ENCODE measurements at places on chromosomes 1 and 21. TPM values are rescaled to one million over a fixed set of nuclear protein-coding genes. Genes with fewer than 3 reads are reported as not detected.

DNA sequence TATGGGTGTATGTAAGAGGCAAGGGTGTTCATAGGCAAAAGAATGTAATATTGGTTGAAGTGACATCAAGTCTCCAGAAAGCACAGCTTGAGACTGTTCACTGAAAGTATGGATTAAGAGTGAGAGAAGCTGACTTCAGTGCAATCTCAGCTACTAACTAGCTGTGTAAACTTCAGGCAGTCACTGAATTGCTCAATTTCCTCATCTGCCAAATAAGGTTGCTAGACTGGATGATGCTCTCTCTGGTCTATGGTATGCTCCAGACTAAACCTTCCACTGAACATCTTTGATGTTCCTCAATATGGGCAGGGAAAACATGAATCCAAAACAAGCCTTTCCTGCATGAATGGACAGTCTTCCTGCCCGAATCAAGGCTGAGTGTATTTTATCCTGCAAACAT, 111.8 kb upstream of the USH2A start:
- DNase-seq, result no peak

DNA sequence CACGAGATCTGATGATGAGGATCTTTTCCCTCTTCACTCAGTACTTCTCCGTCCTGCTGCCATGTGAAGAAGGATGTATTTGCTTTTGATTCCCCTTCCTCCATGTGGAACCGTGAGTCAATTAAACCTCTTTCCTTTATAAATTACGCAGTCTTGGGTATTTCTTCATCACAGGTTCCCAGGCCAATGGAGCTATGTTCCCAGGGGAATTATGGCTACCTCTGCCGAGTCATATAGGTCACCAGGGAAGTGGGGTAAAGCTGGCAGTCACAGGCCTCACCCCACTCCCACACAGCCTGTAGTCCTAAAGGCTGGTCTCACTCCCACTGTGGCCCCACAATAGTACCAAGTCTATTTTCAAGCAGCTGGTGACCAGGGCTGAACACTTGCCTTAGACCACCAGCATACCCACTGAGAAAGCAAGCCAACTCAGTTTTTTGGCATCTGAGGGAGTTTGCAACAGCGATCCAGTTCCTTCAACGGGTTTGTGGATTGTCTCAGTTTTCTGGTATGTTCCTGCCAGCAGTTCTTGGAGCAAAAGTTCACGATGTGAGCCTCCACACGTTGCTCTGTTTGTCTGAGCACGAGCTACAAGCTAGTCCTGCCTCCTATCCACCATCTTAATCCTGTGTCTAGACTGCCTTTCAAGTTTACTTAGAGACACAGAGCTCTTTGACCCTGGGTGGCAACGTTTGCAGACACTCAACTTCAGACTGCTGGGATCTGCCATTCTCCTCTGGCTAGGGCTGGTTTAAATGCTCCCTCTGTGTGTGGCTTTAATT, 104.5 kb downstream of the CENPF start:
- no peak for DNase-seq

The PTCH2 gene
- 1.0 TPM for total RNA-seq

DNA sequence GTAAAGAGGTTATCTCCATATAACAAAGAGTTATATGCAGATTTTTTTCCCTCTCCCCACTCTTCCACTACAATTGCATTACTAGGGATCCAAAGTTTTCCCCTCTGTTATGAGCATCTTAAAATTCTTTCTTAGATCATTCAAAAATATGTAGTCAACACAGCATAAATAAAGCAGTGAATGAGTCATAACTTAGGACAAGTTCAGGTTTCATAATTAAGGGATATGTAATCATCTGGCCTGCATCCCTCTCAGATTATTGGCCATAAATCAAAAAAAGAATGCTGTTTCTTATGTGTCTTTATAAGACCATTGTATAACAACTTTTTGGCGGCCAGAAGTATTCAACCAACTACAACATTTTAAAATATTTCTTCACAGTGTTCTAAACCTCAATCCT, 1526.1 kb downstream of the KCNT2 start:
- no peak for DNase-seq

GRCh38 chr1:15330028-15330427, 79.7 kb upstream of the EFHD2 start:
- no peak for DNase-seq

DNA sequence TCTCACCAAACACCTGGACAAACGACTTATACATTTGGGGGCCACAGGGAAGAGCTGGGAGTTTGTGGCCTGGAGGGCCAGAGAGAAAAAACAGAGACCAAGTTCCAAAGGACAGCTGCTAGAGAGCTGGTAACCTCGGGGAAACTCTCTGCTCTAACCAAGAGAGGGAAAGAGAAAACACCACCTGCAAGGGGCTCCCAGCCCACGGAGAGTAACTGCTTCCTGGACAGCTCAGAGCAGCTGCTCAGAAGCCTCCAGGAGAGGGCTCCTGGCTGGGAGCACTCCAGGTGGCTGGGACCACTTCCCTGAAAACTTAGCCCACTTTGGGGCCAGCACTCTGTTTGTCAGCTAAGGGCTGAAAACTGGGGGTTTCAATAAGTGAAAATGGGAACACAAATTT, 154.8 kb upstream of the GRIK3 start:
- peak; percentile 43 for DNase-seq

DNA sequence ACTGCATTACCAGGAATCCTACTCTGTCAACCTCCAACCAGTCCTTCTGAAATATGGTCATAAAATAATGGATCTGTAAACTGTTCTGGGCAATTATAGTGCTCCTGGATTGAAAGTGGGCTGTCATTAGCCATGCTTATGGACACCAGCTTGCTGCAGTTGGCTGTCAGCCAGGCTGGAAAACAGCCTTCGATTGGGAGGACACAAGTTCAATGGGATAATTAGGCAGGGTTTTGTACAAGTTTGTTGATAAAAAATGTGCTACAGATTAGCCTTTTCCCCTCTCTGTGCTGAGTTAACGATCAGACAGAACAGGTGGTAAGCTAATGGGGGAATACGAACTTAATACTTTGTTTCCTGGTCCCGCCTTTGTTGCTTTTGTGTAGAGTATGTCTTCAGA, 413.9 kb downstream of the DUSP10 start:
- DNase-seq, result no peak

- DNase-seq, result no peak
Observed at GRCh38 chr1:22636353-22636752, at the start of gene C1QA. Gene C1QA (plus strand): TSS chr1:22636628. CDS start chr1:22637617, 989 bp downstream.

GRCh38 chr1:91732291-91733107, 153.5 kb downstream of the TGFBR3 start:
- no peak for DNase-seq

- no peak for DNase-seq
Observed at GRCh38 chr1:24126018-24126671, 14.2 kb upstream of the MYOM3 start.

The TSSK3 gene
- 2.3 TPM for total RNA-seq

Measured in activated CD4-positive, alpha-beta T cell treated with anti-CD3 and anti-CD28 coated beads, Interleukin-2, amount 10 ng/mL, durations not matched to agents 24 days and 14 days (primary cell).